ENCODE measurements at places on chromosomes 11 and 22.

GRCh38 chr11:17197431-17197898, 10.3 kb downstream of the PIK3C2A start:
- no peak for DNase-seq

- DNase-seq: no peak
Measured at GRCh38 chr11:87187076-87187475, 149.3 kb downstream of the TMEM135 start.

DNA sequence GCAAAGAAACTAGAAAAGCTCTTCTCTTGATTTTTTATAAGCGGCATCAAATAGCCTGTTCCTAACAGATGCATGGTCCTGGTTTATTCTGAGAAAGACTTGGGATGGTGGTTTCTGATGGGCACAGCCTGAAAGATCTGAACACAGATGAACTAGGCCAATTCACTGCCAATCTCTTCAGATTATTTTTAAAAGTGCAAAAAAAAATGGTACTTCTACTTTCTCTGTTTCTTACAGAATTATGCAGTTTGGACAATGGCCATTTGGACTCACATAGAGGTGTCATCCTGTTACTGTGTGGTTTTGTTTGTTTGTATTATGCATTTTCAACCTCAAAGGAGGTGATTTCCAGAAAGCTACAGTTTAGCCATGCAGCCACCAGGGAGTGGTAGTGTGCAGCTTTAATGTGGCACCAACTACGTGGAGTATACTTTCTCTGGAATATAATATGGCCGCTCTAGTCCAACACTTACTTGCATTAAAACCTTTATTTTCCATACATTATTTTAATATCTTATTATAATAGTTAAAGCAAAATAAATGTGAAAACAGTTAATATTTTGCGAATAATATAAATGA, 469.8 kb upstream of the KIRREL3 start:
- DNase-seq: no peak

GRCh38 chr11:17328871-17329494, 22.6 kb upstream of the NCR3LG1 start:
- no peak for DNase-seq

GRCh38 chr11:34809191-34810106, 106.7 kb downstream of the APIP start:
- no peak for DNase-seq

All from SK-N-DZ (cell line).